Stimulated activated CD8-positive, alpha-beta memory T cell treated with anti-CD3 and anti-CD28 coated beads, Interleukin-4, amount 100 ng/mL, for 1 hour (primary cell): ENCODE measurements at places on chromosomes 5 and 9.
A peak's percentile ranks its signal among the peaks of the same experiment; 100 is the strongest.

DNA sequence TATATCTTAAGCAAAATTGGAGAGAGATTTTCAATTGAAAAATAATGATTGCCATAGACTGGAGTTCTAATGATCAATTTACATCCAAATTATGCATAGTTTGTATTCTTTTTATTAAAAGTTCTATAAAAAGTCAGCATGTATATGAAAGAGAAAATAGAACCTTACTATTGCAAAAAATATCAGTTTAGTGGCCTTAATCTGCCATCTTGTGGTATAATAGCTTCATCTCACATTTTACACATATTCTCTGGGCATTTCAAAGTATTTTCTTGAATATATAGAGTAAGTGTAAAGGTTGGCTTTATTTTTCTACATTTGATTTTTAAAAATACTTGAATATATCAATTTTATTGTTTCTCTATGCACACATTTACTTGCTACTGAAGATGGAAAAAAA, 1858.6 kb upstream of the CDH9 start:
- no peak for DNase-seq

GRCh38 chr5:173196133-173196952, 38.7 kb downstream of the NKX2-5 start:
- no peak for DNase-seq

DNA sequence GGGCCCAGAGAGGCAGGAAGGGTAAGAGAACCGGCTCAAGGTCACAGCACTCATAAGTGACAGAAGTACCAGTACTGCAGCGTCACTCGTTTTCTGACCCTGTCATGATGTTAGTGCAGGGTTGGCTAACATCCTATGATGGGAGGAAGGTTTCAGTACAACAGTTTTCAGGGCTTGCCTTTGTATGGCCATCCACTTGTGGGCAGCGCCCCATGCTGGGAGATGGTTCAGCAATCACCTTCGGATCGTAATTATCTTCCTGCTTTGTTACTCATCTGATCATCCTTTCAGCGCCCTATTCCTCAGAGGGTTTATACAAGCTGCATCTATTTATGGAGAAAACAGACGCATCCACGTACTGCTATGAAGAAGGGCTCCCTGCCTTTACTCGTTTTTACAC, 2.4 kb downstream of the MAP1B start:
- no peak for DNase-seq

DNA sequence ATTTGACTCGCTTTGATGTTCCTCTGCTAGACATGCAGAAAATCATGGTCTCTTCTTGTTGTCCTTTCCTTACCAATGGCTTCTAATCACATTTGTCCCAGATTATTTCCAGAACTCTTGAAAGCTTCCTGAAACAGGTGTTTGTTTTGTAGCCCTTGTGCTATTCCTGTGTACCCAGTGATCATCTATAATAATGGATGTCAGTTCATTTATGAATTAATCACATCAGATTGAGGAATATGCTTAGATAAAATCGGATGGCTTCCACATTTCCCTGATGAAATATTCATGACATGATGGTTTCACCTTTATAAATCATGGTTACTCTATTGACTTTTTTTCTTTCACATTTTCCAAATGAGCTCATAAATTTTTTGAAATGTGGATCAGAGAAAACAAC, 359.0 kb upstream of the DMAC1 start:
- no peak for DNase-seq

DNA sequence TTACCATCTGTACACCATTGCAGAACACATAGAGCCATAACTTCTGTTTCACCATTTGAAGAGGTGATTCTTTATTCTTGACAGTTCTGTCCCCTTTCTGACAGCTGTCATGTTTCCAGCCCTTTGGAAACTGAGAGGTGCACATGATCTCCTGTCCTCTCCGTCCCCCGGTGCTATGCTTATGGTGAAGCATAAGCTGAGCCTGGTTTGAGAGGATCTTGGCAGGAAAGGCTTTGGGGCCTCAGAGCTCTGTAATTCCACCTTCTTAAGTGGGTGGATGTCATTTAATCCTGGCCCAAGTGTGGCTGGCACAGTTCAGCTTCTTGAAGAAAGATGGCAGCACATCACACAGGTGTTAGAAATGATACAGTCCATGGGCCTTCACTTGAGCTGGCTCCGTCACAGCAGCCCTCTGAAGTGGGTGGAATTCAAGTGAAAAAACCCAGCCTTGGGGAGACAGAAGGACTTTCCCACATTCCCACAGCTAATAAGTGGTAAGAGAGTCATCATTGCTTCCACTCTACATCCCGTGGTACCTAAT, 30.7 kb upstream of the GRPEL2 start:
- DNase-seq = no peak

- DNase-seq = no peak
Observed at GRCh38 chr5:68628082-68628814, 412.7 kb downstream of the PIK3R1 start.

DNA sequence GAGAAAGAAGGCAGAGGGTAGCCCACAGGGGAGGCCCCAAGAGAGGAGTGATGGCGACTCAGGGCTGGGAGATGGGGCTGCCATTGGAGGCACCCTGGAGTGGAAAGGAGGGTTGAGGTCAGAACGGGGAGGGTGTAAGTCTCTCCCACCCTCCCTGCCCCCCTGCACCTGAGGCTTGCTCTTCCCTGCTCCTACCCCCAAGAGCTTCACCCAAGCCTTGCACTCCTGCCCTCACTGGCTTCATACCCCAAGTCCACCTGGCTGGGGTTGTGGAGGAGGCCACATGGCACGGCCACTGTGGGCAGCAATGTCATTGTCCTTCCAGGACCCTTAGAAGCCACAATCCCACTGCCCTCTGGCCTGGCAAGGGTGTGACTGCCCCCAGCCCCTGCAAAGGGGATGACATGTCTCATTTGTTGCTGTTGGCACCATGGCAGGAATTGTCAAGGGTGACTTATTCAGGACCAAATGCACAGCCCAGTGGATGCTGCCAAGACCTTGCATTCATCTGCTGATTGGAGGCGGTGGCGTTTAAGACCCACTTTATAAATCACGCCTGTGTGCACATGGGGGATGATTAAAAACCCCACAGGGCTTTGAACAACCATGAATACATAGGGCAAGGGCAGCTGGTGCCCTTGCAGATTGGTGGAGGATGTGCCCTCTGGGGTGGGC, 47.6 kb upstream of the RNU6ATAC start:
- DNase-seq = no peak

DNA sequence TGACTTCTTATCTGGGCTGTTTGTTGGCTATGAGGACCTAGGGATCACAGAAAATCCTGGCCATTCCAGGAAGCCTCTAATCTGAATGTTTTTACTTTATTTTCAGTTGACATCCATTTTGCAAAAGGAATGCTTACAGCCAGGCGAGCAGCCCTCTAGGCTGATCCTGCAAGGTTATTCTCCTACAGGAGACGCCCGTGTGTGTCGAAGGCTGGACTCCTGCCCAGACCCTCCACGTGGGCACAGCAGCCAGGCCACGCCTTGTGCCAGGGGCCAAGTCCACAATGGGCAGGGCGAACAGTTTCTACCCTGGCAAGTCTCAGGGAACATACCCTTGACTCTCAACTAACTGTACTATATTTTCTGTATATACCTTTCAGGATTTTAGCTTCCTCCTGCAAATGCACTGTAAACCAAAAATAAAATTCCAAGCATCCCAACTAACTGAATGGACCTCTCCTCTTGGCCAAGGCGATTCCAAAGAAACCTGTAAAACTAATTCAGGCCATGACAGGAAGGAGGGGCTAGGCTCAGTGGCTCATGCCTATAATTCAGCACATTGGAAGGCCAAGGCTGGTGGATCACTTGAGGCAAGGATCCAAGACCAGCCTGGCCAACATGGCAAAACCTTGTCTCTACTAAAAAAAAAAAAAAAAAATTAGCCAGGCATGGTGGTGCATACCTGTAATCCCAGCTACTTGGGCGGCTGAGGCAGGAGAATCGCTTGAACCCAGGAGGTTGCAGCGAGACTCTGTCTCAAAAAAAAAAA, 5.7 kb downstream of the CMBL start:
- DNase-seq = no peak

- DNase-seq = no peak
Observed at GRCh38 chr9:126953041-126953809, 38.6 kb downstream of the RALGPS1 start.

DNA sequence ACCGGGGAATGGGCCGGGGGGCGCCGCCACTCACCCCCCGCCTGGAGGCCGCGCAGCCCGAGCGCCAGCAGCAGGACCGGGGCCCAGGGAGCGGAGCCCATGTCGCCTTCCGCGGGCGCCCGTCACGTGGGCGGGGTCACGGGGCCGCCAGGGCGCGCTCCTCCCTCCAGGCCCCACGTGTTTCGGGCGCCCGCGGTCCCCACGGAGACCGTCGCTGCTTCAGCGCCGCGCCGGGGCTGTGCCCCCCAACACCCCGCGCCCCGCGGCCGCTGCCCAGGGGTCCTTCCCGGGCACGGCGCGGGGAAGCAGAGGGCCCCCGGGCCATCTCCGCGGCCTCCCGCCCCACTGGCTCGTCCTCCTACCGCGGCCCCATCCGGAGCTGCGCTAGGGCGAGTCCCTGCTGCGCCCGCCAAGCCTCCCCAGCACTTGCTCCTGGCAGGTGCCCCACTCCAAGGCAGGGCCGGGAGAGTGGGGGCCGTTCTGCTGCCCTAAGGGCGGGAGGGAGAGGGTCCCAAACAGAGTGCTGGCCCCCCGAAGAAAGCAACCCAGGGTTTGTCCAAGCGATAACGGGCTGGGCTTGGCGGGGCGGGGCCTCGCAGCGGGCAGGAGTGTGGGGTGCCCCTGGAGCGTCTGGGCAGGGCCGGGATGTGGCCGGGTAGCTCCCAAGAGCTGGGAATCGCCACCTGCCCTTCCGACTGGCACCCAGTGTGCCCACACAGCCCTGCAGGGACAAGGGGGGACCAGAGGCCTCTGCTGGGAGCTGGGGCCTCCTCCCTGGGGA, at the start of gene DPP7:
TSS of gene DPP7 (minus strand) at position 121 of the 781 bp plus-strand sequence. CDS start at position 101, 20 bp downstream.
- DNase-seq = peak; percentile 60

DNA sequence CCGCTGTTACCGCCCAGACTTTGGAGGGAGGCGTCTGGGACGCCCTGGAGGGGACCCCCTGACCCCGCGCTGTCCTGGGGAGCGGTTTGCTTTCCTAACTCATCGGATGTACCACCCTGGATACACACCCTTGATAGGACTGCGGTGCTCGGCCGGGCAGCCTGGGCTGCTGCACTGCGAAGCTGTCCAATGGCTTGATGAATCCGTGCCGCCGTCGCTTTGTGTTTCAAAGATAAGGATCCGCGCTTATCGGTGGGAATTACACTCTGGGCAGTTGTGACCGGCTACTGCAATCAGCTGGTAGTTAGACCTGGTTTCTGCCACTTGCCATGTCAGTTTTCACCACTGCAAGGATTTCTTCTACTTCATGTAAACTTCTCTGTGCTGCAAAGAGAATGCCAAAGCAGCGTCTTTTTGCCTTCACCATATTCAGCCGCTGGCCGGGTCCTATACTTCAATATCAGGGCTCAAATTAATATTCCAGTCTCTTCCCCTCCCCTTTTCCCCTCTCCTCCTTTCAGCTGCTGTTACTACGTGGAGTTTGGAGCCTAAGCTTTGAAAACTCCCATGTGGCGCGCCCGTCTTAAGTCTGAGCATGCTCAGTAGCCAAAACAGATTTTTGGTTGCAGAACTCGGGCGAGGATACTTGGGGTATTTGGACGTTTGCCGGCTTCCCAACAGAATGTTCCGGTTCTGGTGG, 727 bp downstream of the SMAD5 start:
- no peak for DNase-seq

GRCh38 chr9:120138955-120139354, 441.0 kb downstream of the CDK5RAP2 start:
- no peak for DNase-seq

DNA sequence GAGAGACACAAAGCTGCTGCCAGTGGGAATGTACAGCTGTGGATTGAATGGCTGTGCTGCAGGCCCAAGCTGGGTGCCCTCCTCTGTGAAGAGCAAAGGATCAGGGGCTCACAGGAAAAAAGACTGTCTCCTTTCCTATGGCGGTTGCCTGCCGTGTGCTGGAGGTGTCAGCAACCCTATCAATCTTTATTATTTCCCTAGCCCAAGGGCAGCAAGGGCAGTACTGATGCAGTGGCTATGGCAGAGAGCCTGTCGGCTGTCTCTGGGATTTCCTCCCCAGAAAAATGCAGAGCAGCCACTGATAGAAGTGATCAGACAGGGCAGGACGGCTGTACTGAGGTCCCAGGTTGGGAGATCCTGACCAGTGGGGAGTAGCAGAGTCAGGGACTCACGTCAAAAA, 117.3 kb upstream of the CDH12 start:
- no peak for DNase-seq

DNA sequence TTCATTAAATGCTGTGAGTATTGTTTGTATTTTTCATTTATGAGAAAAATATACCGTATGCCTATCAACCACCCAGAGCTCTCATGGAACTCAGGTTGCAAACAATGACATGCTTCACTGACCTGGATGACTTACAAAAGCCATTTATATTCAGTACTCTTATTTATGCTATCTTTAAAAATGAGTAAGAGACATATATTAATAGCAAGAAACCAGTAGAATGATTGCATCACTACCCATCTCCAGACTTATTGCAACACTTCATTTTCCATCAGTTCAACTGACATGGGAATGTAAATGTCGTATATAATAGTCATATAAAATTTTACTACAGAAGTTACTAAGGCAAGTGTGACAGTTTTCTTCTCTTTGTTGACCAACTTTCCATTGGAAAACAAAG, 69.1 kb downstream of the OTP start:
- no peak for DNase-seq

GRCh38 chr5:175214152-175214551, 229.8 kb downstream of the DRD1 start:
- no peak for DNase-seq

DNA sequence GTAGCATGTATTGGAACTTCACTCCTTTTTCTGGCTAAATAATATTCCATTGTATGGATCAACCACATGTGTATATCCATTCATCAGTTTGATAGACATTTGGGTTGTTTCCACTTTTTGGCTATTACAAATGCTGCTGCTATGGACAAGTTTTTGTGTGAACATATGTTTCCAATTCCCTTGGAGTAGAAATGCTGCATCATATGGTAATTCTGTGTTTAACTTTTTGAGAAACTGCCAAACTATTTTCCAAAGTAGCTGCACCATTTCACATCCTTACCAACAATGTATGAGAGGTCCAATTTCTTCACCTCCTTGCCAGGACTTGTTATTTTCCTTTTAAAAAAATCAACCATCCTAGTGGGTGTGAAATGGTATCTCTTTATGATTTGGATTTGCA, 8.4 kb downstream of the FRRS1L start:
- DNase-seq = no peak

GRCh38 chr5:55327281-55327680, 19.5 kb downstream of the MTREX start:
- no peak for DNase-seq

GRCh38 chr9:26742828-26743476, 149.7 kb downstream of the CAAP1 start:
- DNase-seq = no peak
